ENCODE measurements at places on chromosomes 3 and 15.

- no peak for DNase-seq
These were observed 83.0 kb downstream of the FHIT start for GRCh38 chr3:61168286-61168685.

DNA sequence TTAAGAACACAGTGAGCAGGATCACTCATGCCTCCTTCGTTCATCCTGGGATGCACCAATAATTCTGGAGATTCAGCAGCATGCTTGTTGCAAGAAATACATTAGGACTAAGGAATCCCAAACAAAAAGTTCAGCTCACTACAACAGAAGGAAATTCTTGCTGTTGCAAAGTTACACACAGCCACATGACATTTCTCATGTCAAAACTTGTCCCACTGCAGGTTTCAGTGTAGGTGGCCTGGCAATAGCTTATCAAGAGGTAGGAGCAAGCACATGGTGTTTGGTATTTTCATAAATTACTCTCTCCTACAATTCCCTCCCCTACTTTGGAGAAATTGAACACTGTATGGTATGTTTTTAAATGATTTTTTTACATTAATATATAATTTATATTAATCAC is 399.6 kb upstream of the EPHA3 start:
- no peak for DNase-seq

DNA sequence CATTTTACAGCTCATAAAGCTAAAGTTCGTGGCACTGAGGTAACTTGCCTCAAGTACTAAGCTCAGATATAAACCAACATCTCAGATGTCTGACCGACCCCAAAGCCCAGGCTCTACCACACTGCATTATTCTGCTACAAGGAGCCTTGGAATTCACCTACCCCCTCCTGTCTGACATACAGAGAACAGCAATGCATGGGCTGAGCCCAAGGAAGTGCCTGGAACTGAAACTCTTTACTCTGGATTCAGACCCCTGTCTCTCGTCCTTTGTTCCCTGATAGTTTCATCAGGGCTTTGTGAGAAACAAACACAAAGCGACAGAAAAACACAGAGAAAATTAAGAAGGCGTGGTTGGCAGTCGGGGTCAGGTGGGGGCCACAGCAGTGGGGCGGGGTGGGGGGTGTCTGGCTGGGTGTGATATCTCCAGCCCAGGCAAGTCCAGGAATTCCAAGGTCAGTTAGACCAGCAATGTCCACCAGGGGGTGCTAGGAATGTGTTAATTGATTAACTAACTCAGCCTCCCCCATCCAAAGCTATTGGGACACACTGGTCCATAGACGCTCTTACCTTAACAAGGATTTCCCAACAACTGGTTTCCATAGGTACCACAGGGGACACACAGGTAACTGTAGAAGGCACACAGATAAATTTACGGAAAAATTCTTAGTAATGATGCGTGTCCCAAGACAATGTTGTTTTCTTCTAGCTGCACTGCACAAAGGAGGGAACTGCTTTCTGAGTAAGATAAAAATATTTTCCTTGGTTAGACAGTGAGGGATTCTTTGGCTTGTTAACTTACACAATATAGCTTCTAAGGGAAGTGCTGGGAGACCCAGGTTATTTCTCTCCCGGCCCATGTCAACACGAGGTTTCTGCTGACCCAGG is 18.8 kb upstream of the SSUH2 start:
- peak; percentile 29 for DNase-seq

DNA sequence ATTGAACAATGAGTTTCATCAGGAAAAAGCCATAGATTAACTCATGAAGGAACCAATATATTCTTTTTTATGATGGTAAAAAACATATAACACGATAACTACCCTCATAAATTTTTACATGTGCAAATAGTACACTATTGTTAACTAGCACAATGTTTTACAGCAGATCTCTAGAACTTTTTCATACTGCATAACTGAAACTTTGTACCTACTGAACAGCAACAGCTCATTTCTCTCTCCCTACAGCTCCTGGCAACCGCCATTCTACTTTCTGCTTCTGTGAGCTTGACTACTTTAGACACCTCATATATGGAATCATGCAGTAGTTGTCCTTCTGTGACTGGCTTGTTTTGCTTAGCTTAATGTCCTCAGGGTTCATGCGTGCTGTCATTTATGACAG is 235.4 kb downstream of the NFKBIZ start:
- DNase-seq = no peak

- no peak for DNase-seq
These were observed 238.4 kb upstream of the UMPS start for GRCh38 chr3:124491875-124492274.

GRCh38 chr3:46427916-46428833 is 21.1 kb downstream of the CCRL2 start:
- no peak for DNase-seq
